ENCODE measurements at places on chromosomes 13 and 19.

- DNase-seq = no peak
Measured at GRCh38 chr13:110463871-110464510, 97.5 kb downstream of the RAB20 start.

DNA sequence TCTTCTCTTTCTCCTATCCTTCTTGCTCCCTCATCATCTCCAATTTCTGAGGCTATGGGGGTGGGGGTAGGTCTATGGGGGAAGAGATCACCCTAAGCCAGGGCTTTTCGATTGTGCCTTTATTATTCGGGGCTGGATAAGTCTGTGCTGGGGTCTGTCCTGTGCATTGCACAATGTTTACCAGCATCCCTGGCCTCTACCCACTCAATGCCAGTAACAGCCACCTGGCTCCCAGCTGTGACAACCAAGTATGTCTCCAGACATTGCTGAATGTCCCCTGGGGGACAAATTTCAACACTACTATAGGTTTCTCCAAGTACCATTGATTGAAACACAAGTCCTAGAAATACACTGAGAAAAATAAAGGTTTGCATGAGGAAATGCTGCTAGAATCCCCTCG lies 13.2 kb downstream of the CBY2 start:
- peak; percentile 37 for DNase-seq

GRCh38 chr13:24103782-24104372 lies 56.6 kb upstream of the SPATA13 start:
- no peak for DNase-seq

DNA sequence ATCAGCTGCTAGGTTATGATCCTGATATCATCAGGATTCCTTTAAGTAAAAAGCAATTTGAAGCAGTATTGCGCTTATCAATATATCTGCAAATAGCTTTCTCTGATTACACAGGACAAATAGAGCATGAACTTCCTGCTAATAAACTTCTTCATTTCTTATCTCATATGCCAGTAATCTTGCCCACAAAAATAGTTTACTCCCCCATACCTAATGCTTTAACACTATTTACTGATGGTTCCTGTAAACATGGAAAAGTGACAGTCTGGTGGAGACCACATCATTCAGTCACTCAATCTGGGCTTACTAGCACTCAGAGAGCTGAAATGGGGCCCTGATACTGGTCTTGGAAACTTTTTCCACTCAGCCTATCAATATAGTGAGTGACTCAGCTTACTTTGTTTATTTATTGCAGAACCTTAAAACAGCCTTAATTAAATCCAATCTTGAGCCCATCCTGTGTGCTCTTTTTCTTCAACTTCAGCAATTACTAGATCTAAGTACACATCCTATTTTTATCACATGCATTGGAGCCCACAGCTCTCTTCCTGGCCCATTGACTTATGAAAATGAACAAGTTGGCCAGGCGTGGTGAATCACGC lies 1464.3 kb downstream of the UQCRFS1 start:
- no peak for DNase-seq

- DNase-seq = peak; percentile 70
Measured at GRCh38 chr19:17346109-17346671, 8.8 kb downstream of the GTPBP3 start.

DNA sequence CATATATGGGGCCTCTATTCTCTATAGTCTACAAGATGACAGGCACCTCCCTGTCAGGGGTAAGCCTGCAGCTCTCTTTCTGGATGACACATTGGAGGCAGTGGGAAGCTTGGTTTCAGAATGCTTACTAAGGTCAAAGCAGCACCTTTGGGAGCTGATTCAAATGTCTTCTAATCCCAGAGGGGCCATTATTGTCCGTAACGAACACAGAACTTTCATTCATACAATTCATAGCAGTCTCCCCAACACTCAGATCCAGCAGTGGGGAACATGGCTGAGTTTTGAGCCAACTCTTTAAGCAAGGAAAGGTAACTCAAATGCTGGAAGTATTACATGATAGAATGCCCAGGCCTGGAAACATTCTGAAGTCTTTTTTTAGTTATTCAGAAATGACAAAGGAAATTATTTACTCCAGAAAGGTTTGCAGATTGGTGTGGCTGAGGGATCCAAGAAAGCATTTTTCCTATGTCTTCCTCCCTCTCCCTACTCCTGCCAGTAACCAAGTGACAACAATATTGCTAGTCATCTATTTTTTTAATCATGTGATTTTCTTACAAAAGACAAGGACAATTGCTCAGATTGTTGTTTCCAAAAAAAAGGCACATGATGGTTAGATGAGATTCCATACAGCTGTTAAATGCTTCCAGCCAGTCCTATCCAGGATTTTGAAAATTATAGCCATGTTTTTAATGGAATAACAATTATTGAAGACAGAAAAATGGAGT lies 118.7 kb downstream of the FOXO1 start:
- DNase-seq = peak; percentile 18

DNA sequence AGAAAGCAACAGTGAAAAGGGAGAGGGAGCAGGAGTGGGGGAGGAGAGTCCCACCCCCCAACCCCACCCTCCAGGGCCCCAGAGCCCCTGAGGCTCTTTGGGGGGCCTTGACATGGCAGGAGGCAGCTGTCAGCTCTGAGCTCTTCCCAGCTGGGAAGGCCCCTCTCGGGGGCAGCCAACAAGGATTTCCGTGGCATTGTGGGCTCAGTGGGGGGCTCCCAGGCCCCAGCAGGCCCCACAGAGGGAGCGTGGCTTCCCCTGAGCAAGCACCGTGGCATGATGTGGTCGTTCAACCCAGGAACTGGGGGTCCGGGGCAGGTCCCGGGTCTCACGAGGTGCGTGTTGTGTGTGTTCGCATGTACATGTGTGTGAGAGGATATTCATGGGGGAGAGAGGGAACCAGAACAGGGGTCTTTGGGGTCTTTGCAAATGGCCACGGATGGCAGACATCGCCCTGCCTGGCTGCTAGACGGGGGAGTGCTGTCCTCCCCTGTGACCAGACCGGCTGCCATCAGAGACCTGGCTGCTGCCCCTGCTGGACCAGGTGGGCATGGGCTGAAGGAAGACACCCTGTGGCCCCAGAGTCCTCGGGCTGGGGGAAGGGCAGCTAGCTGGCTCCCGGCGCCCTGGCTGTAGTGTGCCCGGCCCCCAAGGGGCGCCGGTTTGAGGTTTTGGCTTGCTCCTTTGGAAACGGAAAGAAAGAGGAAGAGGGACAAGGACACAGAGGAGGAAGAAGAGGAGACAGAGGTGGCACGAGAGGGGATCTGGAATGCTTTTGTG lies 3.7 kb upstream of the AKAP8L start:
- no peak for DNase-seq

DNA sequence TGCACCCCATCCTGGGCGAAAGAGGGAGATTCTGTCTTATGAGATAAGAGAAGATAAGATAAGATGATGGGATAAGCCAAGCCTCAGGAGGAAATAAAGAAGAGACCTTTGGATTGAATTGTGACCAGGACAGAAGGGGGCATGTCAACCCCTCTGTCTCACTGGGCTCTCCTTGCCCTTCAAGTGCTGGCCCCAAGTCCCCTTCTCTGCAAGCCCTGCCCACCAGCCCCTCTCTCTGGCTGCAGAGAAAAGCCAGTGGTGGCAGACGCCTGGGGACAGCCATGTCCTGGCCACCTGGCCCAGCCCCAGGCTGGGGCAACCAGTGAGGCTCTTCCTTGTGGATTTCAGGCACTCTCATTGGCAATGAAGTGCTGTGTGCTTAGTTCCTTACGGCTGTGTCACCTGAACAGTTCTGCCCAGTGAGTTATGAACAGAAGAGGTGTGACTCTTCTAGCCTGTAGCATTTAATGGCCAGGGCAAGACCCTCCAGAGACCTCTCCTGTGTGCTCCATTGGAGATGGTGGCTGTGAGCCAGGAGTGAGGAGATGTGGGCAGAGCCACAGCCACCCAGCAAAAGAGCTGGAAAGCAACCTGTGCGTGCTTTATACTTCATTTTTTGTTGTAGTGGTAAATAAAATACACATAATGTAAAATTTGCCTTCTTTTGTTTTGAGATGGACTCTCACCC lies 6.1 kb upstream of the BTBD2 start:
- DNase-seq = no peak

- no peak for DNase-seq
Measured at GRCh38 chr19:45222724-45223123, 22.5 kb downstream of the EXOC3L2 start.

DNA sequence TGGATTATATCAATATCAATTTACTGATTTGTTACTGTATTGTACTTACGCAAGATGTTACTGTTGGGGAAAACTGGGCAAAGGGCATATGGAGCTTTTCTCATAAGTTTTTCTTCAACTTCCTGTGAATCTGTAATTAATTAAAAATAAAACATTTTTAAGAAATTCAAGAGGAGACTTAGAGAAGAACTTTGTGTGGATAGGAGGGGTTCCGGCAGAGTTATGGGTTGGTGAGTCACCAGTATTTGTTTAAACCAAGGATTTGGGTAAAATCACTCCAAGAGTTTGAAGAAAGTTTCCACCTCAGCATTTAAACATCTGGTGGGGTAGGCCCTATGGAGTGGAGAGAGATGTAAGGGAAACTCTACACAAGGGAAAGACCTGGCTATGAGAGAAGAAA lies 379.6 kb downstream of the TSHZ3 start:
- no peak for DNase-seq

DNA sequence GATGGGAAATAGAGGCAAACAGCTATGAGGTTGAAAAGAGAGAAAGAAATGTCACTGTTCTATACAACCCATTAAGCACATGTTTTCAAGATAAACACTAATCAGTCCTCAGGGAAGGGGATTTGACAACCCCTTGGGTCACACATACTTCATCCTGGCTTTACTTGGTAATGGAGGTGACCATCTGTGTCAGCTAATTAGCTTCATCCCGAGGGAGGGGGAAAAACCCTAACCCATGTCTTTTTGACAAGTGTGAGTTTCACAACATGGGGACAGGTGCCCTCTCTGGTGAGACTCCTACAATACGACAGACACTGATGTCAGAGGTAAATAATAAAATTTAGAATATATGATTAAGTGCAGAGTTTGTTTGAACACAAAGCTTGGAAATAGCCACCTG lies 43.1 kb downstream of the ZNF611 start:
- DNase-seq = no peak

DNA sequence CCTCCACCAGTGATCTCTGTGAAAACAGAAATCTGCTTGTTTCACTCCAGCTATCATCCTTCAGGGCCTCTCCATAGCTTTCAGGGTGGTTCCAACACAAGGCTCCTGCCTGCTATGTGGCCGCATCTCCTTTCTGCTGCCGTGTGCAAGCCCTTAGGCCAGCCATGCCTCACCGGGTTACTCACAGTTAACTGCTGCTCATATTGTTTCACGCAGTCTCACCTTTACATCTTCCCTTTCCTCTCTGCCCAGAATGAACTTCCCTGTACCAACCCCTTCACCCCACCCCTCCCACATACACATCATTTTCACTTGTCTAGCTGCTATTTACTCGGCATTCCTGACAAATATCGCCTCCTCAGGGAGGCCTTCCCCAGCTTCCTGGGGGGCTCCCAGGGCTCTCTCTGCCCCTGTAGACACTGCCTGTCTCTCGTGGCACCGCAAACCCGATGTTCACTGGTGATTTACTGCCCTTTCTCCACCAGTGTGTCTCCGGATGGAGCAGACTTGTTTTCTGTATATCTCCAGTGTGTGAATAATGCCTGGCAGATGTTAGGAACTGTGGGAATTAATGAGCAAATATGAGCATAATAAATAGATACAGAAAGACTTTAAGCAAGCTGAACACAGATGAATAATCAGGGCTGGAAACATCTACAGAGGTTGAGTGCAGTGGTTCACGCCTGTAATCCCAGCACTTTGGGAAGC lies 39.3 kb upstream of the GPR183 start:
- no peak for DNase-seq

DNA sequence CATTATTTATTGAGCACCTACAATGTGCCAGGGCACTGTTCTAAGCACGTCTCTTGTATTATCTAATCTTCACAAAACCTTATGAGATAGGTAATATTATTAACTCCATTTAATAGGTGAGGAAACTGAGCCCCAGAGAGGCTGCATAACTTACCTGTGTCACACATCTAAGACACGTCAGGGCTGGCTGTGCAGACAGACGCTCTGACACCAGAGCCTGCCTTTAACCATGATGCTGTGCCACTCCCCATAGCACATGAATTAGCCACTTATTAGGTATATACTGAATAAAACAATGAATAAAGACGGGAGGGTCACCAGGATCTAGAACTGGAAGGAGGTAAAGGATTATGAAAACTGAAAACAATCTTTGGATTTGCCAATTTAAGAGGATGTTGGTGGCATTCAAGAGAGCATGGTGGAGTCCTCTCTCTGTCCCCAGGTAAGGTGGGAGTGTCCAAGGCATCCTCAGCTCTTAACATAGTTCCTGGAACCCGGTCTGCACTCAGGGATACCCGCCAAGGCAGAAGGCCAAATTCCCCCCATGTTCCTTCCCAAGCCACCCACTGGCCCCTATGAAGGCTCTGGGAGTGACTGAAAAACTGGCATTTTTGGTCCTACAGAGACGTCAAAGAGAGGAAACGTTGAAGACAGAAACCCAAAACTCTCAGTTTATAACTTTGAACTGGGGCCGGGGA lies 479.7 kb downstream of the FOXO1 start:
- DNase-seq = no peak

DNA sequence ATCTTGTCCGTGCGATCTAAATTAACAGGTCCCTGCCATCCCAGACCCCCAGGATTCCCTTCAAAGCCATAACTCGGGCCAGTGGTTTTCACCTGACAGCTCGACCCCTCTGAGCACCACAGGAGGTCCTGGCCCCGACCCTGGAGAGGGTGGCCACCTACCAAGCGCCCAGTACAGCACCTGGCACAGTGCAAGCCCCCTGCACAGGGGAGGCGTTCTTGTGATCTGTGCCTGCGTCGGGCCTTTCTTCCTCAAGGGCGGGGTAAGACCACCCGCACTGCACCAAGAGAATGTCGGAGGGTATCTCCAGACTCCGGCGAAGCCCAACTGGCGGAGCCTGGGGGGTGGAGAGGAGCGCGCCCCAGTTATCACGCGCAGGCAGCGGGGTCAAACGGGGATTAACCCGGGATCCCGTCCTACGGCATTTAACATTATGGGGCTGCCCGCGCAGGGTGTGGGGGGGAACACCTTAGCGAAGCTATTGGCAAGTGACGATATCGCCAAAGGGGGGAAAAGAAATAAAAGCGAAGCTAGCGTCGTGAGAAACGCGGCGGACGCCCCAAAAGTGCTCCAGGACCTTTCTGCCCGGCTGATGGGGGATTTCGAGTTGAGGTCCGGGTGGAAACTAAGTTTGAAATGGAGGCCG lies 1.3 kb upstream of the HNRNPL start:
- DNase-seq = no peak

GRCh38 chr13:59846845-59847620 lies 316.7 kb downstream of the DIAPH3 start:
- no peak for DNase-seq
